Activated naive CD4-positive, alpha-beta T cell treated with anti-CD3 and anti-CD28 coated beads, Interleukin-2, amount 50 U/mL, for 72 hours (primary cell): ENCODE measurements at places on chromosomes 6 and 20. TPM values are rescaled to one million over a fixed set of nuclear protein-coding genes. Genes with fewer than 3 reads are reported as not detected.

The RAB44 gene
- total RNA-seq = 0.07 TPM

DNA sequence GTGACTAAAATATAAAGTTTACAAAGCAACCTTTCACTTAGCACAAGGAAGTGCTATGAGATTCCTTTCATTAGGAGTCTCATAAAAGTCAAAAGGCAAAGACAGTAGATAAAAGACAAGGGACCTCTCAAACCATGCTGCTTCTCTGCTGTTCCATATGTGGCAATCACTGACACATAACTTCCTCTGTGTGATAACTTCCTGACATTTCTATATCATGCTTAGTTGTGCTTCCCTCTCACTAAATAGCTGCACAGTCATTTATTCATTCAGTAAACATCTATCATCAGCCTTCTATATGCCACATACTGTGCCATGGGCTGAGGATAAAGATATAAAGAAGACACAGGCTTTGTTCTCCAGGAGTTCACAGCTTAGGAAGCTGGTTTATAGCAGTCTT, 214.8 kb upstream of the GRIK2 start:
- DNase-seq = no peak

DNA sequence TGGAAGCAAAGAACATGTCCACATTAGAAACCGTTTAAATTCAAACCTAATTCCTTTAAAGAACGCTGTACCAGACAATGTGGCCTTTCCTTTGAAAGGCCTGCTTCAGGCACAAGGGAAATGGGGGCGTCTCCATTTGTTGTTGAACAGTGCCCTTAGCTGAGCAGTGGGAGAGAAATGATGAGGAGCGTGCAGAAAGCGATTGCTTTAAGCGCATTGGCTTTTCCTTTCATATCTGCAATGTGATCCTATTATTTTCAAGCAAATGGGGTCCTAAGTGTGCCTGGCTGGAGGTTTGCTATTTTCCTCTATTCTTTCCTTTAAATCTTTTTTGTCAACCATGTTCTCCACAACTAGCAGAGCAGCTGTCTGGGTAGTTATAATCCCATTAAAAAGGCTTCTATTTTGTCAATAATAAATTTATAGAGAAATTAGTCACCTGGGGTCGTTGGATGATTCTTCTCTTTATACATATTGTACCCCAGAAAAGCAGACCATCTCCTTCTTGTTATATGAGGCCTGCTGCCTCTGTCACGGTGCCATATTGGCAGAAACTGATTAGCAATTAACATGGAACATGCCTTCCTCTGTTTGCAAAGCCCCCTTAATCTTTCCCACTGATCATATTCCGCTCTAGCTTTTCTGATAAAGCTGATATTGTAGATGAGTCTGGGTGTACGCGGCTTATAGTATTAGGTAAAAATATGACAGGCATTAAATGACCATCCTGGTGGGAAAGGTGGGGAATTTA, 151.1 kb upstream of the JAG1 start:
- DNase-seq = no peak

GRCh38 chr6:161037873-161038228, 46.3 kb downstream of the MAP3K4 start:
- DNase-seq = no peak

DNA sequence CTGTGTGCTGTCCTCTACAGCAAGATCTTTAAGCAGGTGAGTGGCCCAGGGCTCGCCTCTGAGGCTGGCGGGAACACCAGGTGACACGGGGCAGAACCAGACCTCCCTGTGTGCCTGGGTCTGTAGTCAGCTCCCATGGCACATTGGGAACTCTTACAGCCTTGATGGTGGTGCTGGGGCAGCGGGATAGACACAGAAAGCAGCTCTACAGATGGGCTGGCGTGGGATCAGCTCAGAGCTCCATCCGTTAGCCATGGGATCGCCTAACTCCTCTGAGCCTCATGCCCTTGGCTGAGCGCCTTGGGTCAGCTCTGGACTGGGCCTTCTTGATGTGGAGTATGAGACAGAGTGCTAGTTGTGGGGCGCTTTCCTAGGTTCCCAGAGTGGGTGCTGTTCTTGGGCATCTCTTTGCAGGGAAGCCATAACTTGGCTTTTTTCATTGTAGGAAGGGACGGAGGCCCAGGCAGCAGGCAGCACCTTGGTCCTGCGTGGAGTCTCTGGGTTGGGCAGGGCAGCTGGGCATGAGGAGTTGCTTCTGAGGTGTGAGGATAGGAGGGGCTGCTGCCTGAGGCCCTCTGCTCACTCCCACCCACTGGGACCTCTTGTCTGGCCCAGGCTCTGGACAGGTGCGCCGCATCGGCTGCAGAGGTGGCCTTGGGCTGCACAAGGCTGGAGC, 51.3 kb downstream of the EFCAB8 start:
- DNase-seq = no peak
